ENCODE measurements at places on chromosomes 1 and 21.
A peak's percentile ranks its signal among the peaks of the same experiment; 100 is the strongest.

- DNase-seq, result no peak
- H3K36me3 ChIP-seq, result no peaks in the 10 kb centered on the region
- peaks cover 37% of the 10 kb centered on the region for H3K4me1 ChIP-seq
- no peak overlapping the region for H3K27ac ChIP-seq
These were observed 5.9 kb upstream of the SLX9 start for GRCh38 chr21:44933918-44934260.

GRCh38 chr1:61253059-61253735 lies 170.8 kb downstream of the NFIA start:
- no peaks in the 10 kb centered on the region for H3K36me3 ChIP-seq
- no peaks in the 10 kb centered on the region for H3K27me3 ChIP-seq
- DNase-seq, result no peak
- no peak overlapping the region for H3K27ac ChIP-seq
- no peak overlapping the region for H3K4me3 ChIP-seq

GRCh38 chr1:85316321-85316720 lies 39.9 kb upstream of the BCL10 start:
- no peaks in the 10 kb centered on the region for H3K36me3 ChIP-seq
- H3K4me3 ChIP-seq, result no peak overlapping the region
- no peak overlapping the region for H3K27ac ChIP-seq
- peaks cover 32% of the 10 kb centered on the region for H3K4me1 ChIP-seq

GRCh38 chr1:248821641-248822040 lies 4.1 kb downstream of the SH3BP5L start:
- no peak for DNase-seq
- no peak overlapping the region for H3K27ac ChIP-seq
- peaks cover 79% of the 10 kb centered on the region for H3K36me3 ChIP-seq
- peaks cover 41% of the 10 kb centered on the region for H3K4me1 ChIP-seq
- H3K4me3 ChIP-seq, result no peak overlapping the region

DNA sequence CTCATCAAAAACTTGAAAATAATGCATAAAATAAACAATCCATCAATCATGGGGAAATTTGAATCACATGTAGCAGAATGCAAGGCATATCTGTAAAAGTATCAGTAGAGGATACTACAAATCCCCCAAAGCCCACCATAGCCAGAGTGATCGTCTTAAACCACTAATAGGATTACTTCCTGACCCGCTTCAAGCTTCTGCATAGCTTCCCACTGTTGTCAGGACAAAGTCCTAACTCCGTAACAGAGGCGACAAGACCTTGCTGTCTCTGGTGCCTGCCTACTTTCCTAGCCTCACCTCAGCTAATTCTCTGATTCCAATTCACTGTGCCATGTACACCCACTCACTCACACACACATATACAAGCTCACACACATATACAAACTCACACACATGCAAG lies 161.2 kb upstream of the NFIA start:
- no peak for DNase-seq
- no peak overlapping the region for H3K27ac ChIP-seq
- H3K4me3 ChIP-seq, result no peak overlapping the region
- no peaks in the 10 kb centered on the region for H3K36me3 ChIP-seq

DNA sequence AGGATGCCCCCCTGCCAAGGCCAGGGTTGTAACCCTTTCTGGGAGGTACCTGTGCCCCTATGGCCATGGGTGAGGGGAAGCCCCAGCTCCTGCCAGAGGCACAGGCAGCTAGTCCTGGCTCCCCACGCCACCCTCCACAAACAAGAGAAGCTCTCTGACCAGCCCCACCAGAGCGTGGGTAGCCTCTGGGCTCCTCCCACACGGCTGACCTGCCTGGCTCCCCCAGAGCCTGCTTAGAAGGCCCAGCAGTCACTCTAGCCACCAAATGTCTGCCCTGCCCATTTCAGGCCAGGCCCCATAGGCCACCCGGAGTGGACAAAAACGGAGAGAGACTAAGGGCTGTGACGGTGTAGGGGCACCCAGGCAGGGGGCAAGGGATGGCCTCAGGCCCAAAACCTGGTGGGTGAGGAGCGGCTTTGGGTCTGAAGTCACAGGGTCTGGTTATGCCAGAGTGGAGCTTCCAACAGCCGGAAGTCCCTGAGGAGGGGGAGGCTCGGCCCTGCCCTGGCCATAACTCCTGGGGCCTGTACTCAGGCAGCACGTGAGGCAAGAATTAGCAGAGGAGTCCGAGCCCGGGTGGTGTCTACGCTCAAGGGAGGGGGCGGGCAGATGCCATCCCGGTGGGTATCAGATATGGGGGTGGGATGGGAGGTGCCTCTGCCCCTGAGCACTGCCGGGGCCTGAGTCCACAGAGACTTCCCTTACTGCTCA lies 155.4 kb downstream of the CASZ1 start:
- peak overlapping the region; percentile 73 for H3K27ac ChIP-seq
- H3K4me3 ChIP-seq, result no peak overlapping the region
- peaks cover 37% of the 10 kb centered on the region for H3K4me1 ChIP-seq
- no peaks in the 10 kb centered on the region for H3K27me3 ChIP-seq

DNA sequence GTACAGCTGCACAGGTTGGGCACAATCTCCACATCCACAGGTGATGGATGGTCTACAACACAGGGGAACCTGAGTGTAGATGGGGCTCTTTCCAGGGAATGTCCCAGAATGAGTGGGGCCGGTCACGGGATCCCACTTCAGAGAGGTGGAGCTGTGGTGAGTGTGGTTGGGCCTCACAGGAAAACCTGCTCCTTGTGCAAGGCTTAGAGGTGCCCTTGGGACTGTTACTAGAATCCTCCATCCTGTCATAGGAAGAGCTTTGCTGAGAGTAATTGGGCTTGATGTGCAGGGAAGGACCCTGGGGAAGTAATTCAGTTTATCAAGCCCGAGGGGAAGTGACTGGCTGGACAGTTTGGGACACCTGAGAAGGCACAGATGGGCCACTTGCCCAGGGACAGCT lies 137.9 kb downstream of the ZSCAN20 start:
- no peaks in the 10 kb centered on the region for H3K27me3 ChIP-seq
- no peak overlapping the region for H3K27ac ChIP-seq
- H3K36me3 ChIP-seq, result no peaks in the 10 kb centered on the region
- DNase-seq, result no peak
- H3K4me3 ChIP-seq, result no peak overlapping the region
- H3K4me1 ChIP-seq, result peaks cover 4% of the 10 kb centered on the region

- H3K27ac ChIP-seq, result no peak overlapping the region
- no peak overlapping the region for H3K4me3 ChIP-seq
- no peaks in the 10 kb centered on the region for H3K27me3 ChIP-seq
- DNase-seq, result no peak
These were observed 398.2 kb upstream of the RGS18 start for GRCh38 chr1:191760016-191760415.

GRCh38 chr1:193367863-193368262 lies 181.4 kb upstream of the B3GALT2 start:
- no peak overlapping the region for H3K27ac ChIP-seq
- no peaks in the 10 kb centered on the region for H3K36me3 ChIP-seq
- H3K4me3 ChIP-seq, result no peak overlapping the region
- no peaks in the 10 kb centered on the region for H3K4me1 ChIP-seq
- no peak for DNase-seq

DNA sequence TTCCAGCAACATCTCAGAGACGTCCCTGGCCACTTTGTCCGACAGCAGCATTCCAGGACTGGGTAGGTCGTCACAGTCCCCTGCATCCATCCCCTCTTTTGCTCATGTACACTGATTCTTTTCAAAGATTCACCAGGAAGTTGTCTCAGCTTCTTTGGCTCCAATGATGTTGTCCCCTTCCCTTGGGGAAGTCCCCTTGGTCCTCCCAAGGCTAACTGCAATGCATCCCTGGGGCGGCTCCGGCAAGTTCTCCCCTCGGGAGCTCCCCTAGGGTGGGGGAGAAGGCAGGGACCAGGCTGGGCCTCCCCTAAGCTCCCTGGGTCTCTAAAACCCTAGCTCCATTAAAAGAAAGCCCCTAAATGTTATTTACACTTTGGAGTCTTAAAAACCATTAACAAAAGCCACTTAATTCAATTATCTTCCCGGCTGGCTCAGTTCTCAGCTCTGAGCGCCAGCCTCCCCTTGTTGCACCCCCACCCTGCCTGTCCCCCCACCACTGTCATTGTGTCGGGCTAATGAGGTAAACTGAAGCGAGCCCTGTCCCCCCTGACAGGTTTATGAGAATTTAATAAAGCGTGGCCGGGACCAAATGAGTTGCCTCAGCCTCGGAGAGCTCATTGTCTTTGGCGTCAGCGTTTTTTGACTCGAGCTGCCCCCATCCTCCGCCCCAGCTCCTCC lies 25.3 kb downstream of the KNCN start:
- H3K36me3 ChIP-seq, result no peaks in the 10 kb centered on the region
- no peak overlapping the region for H3K4me3 ChIP-seq
- no peak for DNase-seq
- H3K27ac ChIP-seq, result no peak overlapping the region

- H3K4me3 ChIP-seq, result no peak within 1 kb of the TSS
- DNase-seq, result no peak
- no peak within 1 kb of the TSS for H3K27ac ChIP-seq
- peaks cover 100% of the 10 kb centered on the region for H3K27me3 ChIP-seq
- H3K4me1 ChIP-seq, result peaks cover 38% of the 10 kb centered on the region
- no peaks in the 10 kb centered on the region for H3K36me3 ChIP-seq
These were observed at the start of gene GRIK3 for GRCh38 chr1:37034121-37035013. Gene GRIK3 (minus strand): TSS chr1:37034515. CDS start chr1:37034108, 407 bp downstream.

DNA sequence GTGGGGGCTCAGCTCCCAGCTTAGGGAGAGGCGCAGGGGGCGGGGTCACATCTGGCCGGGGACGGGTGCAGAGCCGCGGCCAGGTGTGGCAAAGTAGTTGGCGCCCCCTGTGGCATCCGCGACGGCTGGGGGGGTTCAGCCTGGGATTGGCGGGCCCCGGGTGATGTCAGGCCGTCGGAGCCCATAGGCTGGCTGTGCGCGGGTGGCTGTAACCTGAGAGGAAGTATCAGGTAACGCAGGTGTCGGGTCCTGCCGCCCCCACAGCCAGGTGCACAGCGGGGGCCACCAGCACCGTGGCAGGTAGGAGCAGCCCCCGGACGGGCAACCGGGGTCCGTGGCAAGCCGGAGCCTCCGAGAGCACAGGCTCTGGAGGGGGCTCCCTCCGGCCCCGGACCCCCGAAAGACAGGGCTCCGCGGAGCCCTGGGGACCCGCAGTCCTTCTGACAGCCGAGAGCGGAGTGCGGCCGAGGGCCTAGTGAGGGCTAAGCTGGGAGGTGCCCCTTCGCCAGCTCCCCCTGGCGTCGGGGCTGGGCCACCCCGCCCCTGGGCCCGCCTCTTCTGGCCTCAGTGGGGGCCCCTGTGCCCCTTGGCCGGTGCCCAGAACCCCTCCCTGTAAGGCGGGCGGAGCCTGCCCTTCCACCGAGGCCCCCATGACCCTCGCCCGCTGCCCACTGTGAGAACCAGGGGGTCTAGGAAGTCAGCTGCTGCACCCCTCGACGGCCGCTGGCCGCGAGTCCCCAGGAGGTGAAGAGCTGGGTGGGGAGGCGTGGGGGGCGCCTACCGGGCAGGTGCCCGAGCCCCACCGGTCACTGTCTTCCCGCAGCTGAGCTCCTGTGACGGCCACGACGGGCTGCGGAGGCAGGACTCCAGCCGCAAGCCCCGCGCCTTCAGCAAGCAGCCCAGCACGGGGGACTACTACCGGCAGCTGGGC lies 17.9 kb downstream of the TNFRSF25 start:
- H3K27me3 ChIP-seq, result peaks cover 23% of the 10 kb centered on the region
- H3K4me1 ChIP-seq, result peaks cover 17% of the 10 kb centered on the region
- DNase-seq, result no peak
- no peaks in the 10 kb centered on the region for H3K36me3 ChIP-seq
- H3K27ac ChIP-seq, result no peak overlapping the region
- no peak overlapping the region for H3K4me3 ChIP-seq

- no peak overlapping the region for H3K27ac ChIP-seq
- DNase-seq, result no peak
- H3K4me1 ChIP-seq, result peaks cover 12% of the 10 kb centered on the region
- H3K4me3 ChIP-seq, result no peak overlapping the region
- no peaks in the 10 kb centered on the region for H3K27me3 ChIP-seq
These were observed 145.6 kb downstream of the ZZZ3 start for GRCh38 chr1:77536813-77537212.

DNA sequence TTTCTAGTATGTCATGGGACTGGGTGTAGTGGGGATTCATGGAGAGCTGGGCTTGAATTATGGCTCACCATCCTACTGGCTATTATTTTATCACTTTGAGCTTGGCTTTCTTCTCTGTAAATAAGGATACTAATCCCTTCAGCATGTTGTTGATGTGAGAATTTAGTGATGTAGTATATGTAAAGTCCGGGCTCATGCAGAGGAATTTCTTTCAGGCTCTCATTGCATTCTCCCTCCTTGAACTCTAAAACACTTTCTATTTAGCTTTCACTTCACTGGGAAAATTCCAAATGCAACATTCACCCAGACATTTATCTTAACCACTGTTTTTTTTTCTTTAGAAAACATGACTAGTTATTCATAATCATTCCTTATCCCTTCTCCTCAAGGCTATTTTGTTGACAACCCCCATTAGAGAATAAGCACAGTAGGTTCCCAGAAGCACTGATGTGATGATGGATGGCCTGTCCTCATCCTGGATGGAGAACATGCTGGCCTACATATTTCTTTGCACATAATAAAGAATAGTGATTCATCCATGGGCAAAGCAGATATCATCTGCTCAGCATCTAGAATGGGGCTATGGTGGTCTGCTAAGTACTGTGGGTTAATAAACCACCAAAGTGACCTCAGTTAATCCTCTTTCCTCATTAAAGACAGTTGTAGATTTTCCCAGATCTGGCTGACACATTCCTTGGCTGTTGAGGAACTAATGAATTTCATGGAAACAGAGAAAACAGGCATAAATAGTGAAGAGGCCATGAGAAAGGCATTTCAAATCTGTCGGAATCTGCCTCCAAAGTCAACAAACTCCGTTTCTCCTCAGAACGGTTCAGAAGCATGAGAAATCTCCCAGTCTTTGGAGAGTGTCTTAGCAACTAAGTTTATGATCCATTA lies 68.0 kb upstream of the CYP2J2 start:
- H3K27ac ChIP-seq, result peak overlapping the region; percentile 65
- H3K4me3 ChIP-seq, result no peak overlapping the region
- DNase-seq, result no peak
- H3K36me3 ChIP-seq, result no peaks in the 10 kb centered on the region
- no peaks in the 10 kb centered on the region for H3K4me1 ChIP-seq

DNA sequence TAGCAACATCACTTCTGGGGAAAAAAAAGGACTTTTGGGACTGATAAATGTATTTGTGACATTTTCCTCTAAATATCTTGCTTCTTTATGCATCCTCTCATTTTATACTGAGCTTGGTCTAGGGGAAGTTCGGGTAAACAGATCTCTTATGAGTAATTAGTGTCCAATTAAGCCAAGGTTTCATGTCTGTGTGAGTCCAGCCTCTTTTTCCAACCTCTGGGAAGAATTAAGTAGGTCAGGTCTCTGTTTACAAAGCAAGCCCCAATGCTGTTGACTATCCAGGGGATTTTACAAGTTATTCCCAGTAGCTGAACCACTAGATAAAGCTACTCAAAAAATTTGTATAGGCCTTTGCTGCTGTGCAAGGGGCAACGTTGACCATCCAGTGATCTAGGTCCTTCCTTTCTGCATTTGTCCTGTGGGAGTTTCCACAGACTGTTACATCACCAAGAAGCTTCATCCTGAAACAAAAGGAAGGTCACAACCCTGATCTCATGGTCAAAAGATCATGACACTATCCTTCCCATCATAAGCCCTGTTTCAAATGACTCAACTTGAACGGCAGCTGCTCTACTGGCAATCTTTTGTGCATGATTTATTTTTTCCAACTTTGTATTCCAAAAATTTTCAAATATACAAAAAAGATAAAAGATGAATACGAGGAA lies 74.3 kb downstream of the ETS2 start:
- no peaks in the 10 kb centered on the region for H3K36me3 ChIP-seq
- H3K4me1 ChIP-seq, result no peaks in the 10 kb centered on the region
- no peak for DNase-seq
- no peak overlapping the region for H3K4me3 ChIP-seq
- H3K27ac ChIP-seq, result no peak overlapping the region
